Mammary epithelial cell (primary cell): ENCODE measurements at places on chromosomes 12 and 14. TPM values are rescaled to one million over a fixed set of nuclear protein-coding genes. Genes with fewer than 3 reads are reported as not detected.

Gene RNASE7
- 33.3 TPM for total RNA-seq

Gene FAM181A
- total RNA-seq: 0.17 TPM

Gene SERPINA9
- total RNA-seq: 0.19 and 0.21 TPM in 2 replicates

Gene NKX2-1
- total RNA-seq: not detected
